HCT116 (cell line): ENCODE measurements at places on chromosomes 11 and 22. TPM values are rescaled to one million over a fixed set of nuclear protein-coding genes. Genes with fewer than 3 reads are reported as not detected.

Gene TRIM49D2
- not detected for total RNA-seq

Gene AHNAK
- total RNA-seq, result 239 TPM

Gene SLC22A8
- total RNA-seq, result not detected

Gene BATF2
- total RNA-seq, result 2.1 TPM

Gene GAS2
- not detected for total RNA-seq

Gene OR8D1
- not detected for total RNA-seq

Gene WBP2NL
- not detected for total RNA-seq

Gene ACCS
- 13.2 TPM for total RNA-seq

Gene HIC2
- 6.7 TPM for total RNA-seq

Gene TMA7B
- not detected for total RNA-seq

Gene F2
- total RNA-seq, result 0.47 TPM

Gene CRYBA4
- total RNA-seq, result not detected

Gene FCHSD2
- 15.0 TPM for total RNA-seq

Gene OR51B4
- total RNA-seq, result 43.7 TPM

Gene ST14
- total RNA-seq, result 107 TPM
